Immature natural killer cell (primary cell): ENCODE measurements at places on chromosomes 5 and 9. TPM values are rescaled to one million over a fixed set of nuclear protein-coding genes. Genes with fewer than 3 reads are reported as not detected.

DNA sequence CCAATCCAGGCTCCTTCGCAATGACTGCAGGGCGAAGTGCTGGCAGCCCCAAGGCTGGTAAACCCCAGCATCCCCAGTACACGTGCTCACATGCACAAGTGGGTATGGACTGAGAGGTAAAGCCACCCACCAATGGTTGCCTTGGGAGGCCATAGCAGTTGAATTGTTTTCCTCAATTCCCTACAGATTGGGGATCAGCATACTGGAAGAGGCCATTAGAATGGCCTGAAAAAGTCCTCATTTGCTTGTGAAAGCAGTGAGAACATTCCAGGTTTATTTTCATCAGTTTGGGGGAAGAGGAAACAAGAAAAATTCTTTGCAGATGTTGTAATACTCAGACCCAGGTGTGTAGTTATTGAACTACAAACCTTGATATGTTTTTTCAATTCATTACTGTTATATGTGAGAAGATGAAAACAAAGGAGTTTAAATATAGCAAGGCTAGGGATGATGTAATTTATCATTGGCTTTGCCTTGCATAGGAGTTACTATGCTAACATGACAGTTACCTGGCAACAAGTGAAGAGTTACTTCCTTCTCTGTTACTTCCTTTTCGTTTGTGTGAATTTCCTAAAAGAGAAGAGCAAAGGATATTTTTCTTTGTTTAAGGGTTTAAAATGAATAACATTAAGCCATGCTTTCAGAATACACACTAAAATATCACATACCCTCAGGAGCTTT is 36.4 kb downstream of the MTMR12 start:
- DNase-seq: peak; percentile 21

Gene LTC4S
- polyA plus RNA-seq: 5.8 TPM

DNA sequence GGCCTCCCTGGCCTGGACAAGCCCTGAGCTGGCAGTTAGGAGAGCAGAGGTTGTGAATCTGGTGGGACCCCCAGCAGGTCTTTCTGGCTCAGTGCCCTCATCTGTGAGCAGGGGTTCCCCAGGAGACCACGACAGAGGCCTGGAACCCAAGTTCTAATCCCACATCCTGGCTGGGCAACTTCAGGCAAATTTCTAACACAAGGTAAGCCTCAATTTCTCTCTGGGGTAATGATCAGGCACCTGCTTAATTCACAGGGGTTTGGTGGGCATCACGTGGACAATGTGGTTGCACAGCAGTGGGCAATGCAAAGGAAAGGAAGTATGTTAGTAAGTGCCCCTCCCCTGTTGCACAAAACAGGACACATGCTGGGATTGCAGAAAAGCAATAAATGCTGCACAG is 1.9 kb upstream of the KCNIP1 start:
- DNase-seq: no peak

DNA sequence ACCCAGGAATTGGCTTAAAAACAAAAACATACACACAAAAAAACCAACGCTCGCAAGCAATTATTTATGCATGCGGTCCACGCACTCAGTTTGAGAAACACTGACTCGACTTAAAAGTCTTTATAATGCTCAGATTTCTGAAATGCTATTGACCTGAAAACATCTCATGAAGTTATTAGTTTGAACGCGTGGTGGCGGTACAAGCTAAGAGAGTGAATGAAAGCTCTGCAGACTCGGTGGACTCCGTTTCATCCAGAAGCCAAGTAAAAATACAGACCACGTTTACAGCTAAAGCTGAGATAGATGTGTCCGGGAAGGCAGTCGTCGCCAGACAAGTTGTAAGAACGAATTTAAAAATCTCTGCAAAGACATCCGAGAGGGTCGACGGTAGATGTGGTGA is at the start of gene PCDHB6:
PCDHB6 (plus strand) TSS at position 246 of the 400 bp plus-strand sequence. CDS start 201 bp downstream, outside the sequence.
- DNase-seq: no peak

GRCh38 chr5:94627191-94627590 is 8.7 kb downstream of the SLF1 start:
- DNase-seq: no peak

Gene RGMB
- not detected for polyA plus RNA-seq
